M059J (cell line): ENCODE measurements at places on chromosomes 4 and X. TPM values are rescaled to one million over a fixed set of nuclear protein-coding genes. Genes with fewer than 3 reads are reported as not detected.

DNA sequence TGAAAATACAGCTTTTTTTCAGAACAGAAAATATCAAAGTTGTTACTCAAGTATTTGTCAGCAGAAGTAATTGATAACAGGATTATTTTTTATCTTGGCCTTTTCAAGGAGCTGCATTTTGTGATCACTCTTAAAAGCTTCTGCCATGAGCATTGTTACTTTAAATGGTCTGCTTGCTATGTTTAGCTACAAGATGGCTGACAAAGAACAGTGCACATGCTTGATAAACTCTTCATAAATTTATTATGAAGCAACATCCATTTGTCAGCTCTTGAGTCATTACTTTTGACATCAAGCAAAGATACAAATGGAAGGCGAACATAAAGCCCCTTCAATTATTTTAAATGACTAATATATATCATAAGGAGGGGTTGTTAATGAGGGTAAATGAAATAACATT is 205.4 kb upstream of the RPS6KA3 start:
- no peak for DNase-seq

Gene SULT1E1
- total RNA-seq, result not detected in 2 replicates

Gene KCND1
- 0.76 and 1.7 TPM in 2 replicates for total RNA-seq

DNA sequence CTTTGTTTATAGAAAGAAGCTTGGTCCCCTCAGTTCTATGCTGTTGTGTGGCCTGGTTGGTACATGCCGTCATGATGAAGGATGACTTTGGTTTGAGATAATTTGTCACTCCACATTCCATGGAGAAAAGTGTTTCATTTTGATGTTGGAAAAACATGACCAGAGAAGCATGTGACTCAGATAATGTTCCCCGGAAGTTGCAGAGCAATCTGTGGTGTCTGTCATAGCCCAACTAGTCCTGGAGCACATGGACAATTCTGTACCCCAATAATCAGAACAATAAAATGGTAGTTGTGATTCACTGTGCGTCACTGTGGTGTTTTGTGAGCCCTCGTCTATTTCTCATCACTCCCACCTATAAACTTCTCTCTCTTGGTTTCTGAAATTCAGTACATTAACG is 85.1 kb downstream of the PDK3 start:
- peak; percentile 19 for DNase-seq

GRCh38 chr4:40800064-40800463 is 50.3 kb downstream of the NSUN7 start:
- no peak for DNase-seq

Gene MTTP
- 0.22 and 1.9 TPM in 2 replicates for total RNA-seq

Gene ALPK1
- 9.7 and 12.0 TPM in 2 replicates for total RNA-seq
